ENCODE measurements at places on chromosomes 4 and X.
A peak's percentile ranks its signal among the peaks of the same experiment; 100 is the strongest.

DNA sequence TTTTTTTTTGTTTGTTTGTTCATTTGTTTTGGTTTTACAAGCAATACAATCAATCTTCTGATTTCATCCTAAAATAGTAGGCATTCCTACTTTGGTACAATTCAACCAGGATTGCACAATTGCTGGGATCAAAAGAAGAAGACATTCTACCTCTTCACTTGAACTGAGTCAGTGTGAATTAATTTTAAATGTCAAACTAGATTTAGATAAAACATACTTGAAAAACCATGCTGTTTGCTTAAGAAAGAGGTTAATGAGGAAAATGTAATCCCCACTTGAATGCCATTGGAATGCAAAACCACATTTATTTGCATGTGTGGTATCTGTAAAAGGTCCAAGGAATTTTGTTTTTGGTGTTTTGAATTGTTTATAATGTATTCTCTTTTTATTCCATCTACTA, 40.5 kb downstream of the HAND2 start:
- DNase-seq, result no peak

GRCh38 chr4:2534904-2535375, 1.5 kb upstream of the FAM193A start:
- peak; percentile 38 for DNase-seq

GRCh38 chr4:71495454-71495853, 156.6 kb downstream of the SLC4A4 start:
- DNase-seq, result no peak

- DNase-seq, result no peak
These were observed 41.9 kb downstream of the BMP15 start for GRCh38 chrX:50952406-50952805.

- DNase-seq, result no peak
These were observed 103.3 kb upstream of the GATB start for GRCh38 chr4:151864068-151864467.

DNA sequence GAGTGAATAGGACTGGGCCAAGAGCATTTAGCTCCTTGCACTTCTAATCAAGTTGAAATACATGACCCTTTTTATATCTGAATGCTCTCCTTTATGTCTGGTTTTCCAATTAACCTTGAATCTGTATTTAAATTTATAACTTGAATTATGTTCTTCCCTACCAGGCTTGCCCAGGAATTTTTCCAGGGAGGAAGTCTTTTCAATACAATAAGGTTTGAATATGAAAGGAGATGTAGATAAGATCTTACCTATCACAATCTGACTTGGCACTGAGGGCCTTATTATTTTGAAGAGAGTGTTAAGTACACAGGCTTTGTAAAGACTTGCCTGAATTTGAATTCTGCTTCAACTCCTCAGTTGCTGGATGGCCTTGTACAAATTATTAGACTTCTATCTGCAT, 555.7 kb downstream of the PCDH7 start:
- DNase-seq, result no peak

- no peak for DNase-seq
These were observed 110.3 kb downstream of the AREG start for GRCh38 chr4:74555231-74555630.

- no peak for DNase-seq
These were observed 134.5 kb downstream of the ARHGAP6 start for GRCh38 chrX:11531226-11531625.

DNA sequence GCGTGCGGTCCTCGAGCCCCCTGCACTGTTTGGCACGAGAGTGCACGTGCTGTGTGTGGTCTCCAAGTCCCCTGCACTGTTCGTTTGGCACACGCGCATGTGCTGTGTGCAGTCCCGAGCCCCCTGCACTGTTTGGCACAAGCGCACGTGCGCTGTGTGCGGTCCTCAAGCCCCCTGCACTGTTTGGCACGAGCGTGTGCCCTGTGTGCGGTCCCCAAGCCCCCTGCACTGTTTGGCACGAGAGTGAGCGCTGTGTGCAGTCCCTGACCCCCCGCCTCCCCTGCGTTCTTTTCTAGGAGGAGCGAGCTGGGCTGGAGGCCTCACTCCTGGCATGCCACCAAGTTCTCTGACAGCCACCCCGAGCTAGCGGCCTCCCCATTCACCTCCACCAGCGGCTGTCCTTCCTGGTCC, 76.5 kb upstream of the CLDN34 start:
- DNase-seq, result no peak

DNA sequence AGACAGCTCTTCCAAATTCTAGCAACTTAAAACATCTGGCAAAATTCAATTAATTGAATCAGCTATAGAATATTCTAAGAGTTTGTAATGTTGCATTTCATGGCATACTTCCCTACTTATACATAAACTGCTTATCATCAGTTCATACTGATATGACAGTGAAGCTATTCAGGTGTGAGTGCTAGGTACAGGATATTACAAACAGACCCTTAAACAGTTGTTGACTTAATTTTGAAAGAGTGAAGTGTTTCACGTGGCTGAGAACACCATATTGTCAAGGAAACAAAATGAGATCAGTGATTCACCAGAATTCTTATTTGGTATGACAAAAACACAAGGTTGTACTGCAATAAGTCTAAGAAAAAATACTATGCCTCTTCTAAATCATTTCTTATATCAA, 27.4 kb downstream of the CENPU start:
- no peak for DNase-seq

- peak; percentile 29 for DNase-seq
These were observed 796 bp upstream of the MED14 start for GRCh38 chrX:40736170-40736505.

DNA sequence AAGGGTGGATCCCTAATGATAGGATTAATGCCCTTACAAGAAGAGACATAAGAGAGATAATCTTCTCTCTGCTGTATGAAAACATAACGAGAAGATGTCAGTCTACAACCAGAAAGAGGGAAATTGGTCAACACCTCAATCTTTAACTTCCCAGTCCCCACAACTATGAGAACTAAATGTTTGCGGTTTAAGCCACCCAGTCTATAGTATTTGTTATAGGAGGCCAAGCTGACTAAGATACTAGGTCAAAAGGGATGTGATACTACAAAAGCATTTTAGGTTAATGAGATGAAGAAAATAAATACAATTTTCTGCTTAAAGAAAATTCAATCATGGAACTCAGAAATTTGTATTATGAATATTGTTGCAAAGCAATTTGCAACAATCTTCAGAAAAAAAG, 55.4 kb upstream of the LHFPL1 start:
- no peak for DNase-seq

- DNase-seq, result no peak
These were observed 2.4 kb downstream of the RAP2C start for GRCh38 chrX:132216806-132217202.

GRCh38 chr4:150381609-150382008, 200.3 kb upstream of the MAB21L2 start:
- DNase-seq, result no peak

GRCh38 chr4:147924604-147925412, 192.9 kb downstream of the ARHGAP10 start:
- DNase-seq, result no peak

GRCh38 chr4:174118171-174118570, 165.3 kb downstream of the FBXO8 start:
- DNase-seq, result no peak

DNA sequence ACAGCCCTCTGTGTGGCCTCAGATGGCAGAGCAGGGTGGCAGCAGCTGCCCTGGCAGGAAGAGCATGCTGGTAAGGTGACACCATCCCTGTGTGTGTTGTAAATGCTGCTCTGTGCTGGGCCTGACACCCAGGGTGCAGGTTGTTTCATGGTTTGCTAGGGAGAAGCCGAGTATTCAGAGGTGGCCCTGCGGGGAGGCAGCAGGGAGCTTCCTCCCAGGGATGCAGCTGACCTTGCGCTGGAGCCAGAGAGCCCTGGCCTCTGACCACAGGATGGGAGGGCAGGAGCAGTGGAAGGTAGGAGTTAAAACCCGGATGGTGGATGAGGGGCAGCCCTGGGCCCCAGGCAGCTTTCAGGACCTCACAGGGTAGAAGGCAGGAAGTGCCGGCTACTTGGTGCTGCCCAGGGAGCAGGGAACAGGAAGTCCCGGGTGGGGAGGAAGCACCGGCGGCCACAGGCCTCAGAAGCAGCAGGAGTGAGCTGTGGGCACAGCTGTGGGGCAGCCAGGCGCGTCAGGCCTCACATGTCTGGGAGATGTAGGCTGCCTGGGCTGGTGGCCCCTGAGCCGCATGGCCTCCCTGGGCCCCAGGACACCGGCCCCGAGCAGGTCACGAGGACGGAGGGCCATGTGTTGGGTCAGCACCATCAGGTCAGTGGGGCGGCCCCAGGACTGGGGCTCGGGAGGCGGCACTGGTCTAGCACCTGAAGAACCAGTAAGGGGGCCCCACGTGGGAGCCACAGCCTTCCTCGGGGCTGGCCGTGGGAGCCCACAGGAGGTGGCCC, 19.1 kb downstream of the SH3BP2 start:
- DNase-seq, result peak; percentile 81

DNA sequence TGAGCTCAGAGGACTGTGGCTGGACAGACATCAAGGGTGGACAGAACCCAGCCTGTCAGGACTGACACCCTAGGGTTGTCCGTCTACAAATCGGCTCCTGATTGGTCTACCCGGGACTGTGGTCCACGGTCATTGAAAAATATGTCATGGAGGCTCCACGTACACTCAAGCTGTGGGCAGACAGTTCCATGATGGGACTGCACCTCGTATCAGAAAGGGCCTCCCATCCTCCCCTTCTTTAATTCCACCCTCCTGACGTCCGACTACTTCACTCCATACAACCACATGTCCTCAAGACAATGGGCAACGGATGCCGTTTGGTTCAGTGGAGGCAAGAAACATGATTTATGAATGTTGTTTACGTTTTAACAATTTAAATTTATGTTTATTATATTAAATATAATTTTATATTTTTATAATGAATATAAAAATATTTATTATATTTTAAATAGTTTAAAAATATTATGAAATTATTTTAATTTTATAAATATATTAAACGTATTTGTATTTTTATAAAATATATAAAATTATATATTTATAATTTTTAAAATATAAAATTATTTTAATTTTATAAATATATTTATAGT, 58.0 kb upstream of the SHOX start:
- no peak for DNase-seq

DNA sequence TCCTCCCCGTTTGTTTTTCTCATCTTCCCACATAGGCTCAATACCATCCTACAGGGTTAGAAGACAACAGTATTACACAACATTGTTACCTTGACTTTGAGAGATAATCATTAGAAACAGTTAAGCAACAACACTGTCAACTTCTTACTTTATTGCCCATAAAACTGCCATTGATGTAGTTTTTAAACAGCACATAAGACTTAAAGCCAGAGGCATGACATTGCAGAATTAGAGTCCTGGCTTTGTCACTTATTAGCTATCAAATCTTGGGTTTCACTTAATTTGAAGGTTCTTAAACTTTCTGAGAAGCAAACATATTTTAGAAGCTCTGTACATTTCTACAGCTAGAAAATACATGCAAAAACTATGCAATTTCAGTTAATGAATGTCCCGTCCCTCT, 41.8 kb downstream of the EIF4E start:
- no peak for DNase-seq

GRCh38 chr4:75555294-75556164, at the start of gene ODAPH:
Gene ODAPH (plus strand): TSS chr4:75556066. CDS start chr4:75556083, 17 bp downstream.
- no peak for DNase-seq

DNA sequence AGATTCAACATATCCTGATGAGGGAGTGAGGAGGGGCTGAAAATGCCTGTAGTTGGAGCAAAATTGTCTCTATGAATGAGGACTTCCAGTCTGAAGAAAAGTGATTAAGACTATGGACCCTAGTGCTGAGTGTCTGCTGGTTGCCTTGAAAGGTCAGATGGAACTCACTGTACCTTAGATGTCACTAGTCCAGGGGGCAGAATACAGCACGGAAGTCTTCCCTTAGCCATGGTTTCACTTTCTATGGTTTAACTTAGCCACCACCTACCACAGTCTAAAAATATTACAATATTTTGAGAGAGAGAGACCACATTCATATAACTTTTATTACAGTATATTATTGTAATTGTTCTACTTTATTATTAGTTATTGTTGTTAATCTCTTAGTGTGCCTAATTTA, 223.1 kb downstream of the FMR1NB start:
- DNase-seq, result no peak

DNA sequence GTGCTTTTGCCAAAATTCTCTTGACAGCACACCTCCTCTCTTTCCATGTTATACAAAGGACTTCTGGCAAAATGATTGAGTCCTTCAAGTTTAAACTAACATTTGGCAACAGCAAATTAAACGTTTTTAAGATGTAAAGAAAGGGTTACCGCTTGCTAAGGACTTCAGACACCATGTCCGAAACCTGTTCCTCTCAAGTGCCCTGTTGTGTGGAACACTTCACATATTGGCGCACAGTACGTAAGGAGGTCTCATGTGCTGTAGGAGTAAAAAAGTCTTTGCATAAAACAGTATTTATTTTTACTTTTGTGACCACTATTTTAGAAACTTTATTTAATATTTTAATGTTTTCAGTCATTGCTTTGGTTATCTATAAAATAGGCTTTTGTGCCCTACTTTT, 33.7 kb upstream of the HPRT1 start:
- no peak for DNase-seq
